CD8-positive, alpha-beta memory T cell (primary cell): ENCODE measurements at places on chromosomes 5 and 9. TPM values are rescaled to one million over a fixed set of nuclear protein-coding genes. Genes with fewer than 3 reads are reported as not detected.

KIF4B gene
- total RNA-seq: 0.09 TPM

- H3K4me3 ChIP-seq: no peak overlapping the region
- H3K27me3 ChIP-seq: no peaks in the 10 kb centered on the region
- DNase-seq: no peak
- H3K4me1 ChIP-seq: no peaks in the 10 kb centered on the region
These were observed 25.7 kb downstream of the SREK1IP1 start for GRCh38 chr5:64742821-64743220.

DNA sequence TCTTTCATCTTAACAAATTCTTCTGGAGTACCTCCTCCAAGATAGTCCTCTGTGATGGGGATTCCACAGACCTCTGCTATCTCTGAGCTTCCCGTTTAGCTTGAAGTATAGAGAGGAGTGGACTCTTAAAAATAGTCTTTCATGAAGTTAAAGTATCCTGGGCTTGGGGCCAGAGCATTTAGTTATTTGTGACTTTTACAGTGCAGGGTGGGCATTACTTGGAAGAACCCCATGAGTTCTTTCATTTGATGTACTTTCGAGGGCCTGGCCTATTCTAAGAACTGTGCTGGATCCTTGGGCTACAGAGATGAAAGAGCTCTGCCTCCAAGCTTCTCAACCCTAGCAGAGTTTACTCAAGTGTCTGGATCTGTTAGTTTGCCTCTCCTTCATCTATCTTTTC lies 131.5 kb downstream of the ZSWIM6 start:
- H3K27ac ChIP-seq: no peak overlapping the region
- H3K4me3 ChIP-seq: no peak overlapping the region
- no peaks in the 10 kb centered on the region for H3K4me1 ChIP-seq
- H3K27me3 ChIP-seq: no peaks in the 10 kb centered on the region
- H3K36me3 ChIP-seq: no peaks in the 10 kb centered on the region

MARCOL gene
- total RNA-seq: not detected

G3BP1 gene
- total RNA-seq: 371 TPM

CNTNAP3 gene
- not detected for total RNA-seq

DNA sequence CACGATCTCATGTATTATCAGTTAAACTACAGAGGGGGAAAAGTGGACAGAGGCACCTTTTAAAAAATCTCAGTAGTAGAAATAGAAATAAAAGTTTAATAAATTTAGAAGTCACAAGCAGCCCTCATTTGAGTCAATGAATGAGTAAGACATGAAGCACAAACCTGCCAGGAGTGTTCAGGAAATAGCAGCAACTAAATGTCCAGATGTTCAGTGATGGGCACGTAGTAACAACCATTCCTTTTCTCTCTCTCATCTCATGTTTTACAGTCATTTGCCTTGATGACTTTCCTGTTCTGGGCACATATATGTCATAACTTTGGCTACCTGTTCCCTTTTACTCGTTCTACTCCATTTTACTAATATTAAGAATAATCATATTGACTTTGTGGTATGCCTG lies 17.7 kb downstream of the ISOC1 start:
- H3K4me3 ChIP-seq: no peak overlapping the region
- H3K36me3 ChIP-seq: no peaks in the 10 kb centered on the region
- no peaks in the 10 kb centered on the region for H3K27me3 ChIP-seq
- H3K27ac ChIP-seq: no peak overlapping the region
- DNase-seq: no peak
- no peaks in the 10 kb centered on the region for H3K4me1 ChIP-seq

DNA sequence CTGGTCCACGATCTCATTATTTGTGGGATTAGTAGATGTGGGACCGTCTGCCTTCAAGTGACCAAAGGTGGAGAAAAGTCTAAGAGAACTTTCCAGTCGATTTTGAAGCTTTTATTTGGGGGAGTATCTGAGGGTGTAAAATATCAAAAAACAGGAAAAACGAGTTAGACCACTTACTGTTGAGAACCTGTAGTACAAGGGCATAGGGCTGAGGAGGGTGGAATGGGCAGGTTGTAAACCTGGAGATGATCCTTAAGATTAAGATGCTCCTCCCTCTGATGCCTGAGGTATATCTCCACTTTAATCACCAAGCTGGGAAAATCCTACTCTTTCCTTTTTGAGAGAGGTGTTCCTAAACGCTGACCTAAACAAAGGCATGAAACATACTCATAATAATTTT lies 32.0 kb upstream of the GTF2H2C start:
- no peaks in the 10 kb centered on the region for H3K36me3 ChIP-seq
- H3K27me3 ChIP-seq: peaks cover 5% of the 10 kb centered on the region
- DNase-seq: no peak
- H3K27ac ChIP-seq: no peak overlapping the region
- H3K4me1 ChIP-seq: no peaks in the 10 kb centered on the region
- no peak overlapping the region for H3K4me3 ChIP-seq

DNA sequence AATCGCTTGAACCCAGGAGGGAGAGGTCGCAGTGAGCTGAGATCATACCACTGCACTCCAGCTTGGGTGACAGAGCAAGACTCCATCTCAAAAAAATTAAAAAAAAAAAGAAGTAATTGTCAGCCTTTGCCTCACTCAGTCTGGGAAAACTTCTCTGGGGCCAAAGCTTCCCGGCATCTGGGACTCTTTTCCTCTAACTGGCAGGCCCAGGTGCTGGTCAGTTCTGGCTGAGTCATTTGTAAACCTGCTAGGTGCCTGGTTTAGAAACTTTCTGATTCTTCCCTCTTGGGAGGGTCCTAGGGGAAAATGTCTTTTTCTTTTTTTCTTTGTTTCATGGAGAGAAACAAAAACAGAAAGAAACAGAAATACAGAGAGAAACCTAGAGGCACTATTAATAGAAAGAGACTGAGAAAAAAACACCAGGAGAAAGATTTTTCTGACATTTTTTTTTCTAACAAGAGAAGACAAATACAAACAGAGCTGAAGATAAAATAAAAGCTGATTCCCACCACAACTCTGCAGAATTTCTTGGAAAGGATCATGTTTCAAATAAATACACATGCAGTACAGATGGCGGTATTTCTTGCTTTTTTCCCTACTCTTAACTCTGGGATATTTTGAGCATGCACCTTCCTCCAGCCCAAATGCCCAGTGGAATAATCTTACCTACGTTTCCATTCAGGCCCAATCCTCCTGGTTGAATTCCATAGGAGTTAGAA lies 22.1 kb upstream of the UBAP2 start:
- DNase-seq: no peak
- H3K27ac ChIP-seq: no peak overlapping the region
- no peaks in the 10 kb centered on the region for H3K36me3 ChIP-seq
- H3K4me3 ChIP-seq: no peak overlapping the region

DNA sequence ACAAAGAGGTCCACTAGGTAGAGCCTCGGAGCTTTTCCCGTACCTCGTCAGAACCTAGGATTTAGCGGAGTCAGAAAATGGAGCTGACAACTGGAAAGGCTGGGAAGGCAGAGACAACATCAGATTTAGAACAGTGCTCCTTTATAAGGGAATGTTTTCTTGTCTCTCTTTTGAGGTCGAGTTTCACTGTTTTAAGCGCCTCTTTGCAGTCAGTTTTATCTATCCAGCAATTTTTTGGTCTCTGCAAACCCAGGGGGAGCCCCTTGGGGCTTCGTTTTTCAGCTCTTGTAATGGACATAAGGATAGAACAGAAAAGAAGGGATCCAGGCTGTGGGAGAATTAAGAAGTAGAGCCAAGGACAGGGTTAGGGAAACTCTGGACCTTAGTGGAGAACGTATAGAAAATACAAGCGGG lies 80.5 kb downstream of the FNBP1 start:
- peaks cover 17% of the 10 kb centered on the region for H3K36me3 ChIP-seq
- DNase-seq: no peak
- H3K27ac ChIP-seq: peak overlapping the region; percentile 79
- no peaks in the 10 kb centered on the region for H3K27me3 ChIP-seq
- peak overlapping the region; percentile 76 for H3K4me3 ChIP-seq
- peaks cover 57% of the 10 kb centered on the region for H3K4me1 ChIP-seq

AP3S1 gene
- total RNA-seq: 62.1 TPM

DNA sequence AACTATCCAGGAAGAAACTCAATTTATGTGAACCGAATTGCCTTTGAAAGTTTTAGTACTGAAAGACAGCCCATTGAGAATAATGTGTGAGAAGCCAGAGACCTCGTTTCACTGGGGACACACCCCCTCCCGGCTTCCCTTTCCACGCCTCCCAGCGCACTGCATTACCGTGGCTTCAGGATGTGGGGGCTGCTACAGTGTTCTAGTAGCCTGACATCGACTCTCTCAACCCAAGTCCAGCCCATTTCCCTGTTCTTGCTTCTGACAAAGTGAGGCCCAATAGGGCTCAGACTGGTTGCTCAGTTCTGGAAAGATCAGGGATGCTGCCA lies 3.5 kb downstream of the PAX5 start:
- peaks cover 84% of the 10 kb centered on the region for H3K27me3 ChIP-seq
- DNase-seq: no peak
- H3K4me3 ChIP-seq: no peak overlapping the region
- H3K27ac ChIP-seq: no peak overlapping the region
- no peaks in the 10 kb centered on the region for H3K36me3 ChIP-seq

GRCh38 chr9:68777070-68777763 lies 72.2 kb downstream of the PIP5K1B start:
- DNase-seq: no peak
- H3K4me1 ChIP-seq: peaks cover 23% of the 10 kb centered on the region
- H3K27ac ChIP-seq: no peak overlapping the region
- no peaks in the 10 kb centered on the region for H3K27me3 ChIP-seq
- no peaks in the 10 kb centered on the region for H3K36me3 ChIP-seq

FCN2 gene
- not detected for total RNA-seq

NUDT2 gene
- total RNA-seq: 30.4 TPM

CTNND2 gene
- total RNA-seq: not detected

- H3K4me1 ChIP-seq: no peaks in the 10 kb centered on the region
- H3K36me3 ChIP-seq: no peaks in the 10 kb centered on the region
- H3K27ac ChIP-seq: no peak overlapping the region
- no peak for DNase-seq
- no peaks in the 10 kb centered on the region for H3K27me3 ChIP-seq
These were observed 49.0 kb upstream of the IRX4 start for GRCh38 chr5:1931604-1932231.

GRCh38 chr5:92179651-92180050 lies 796.5 kb upstream of the ARRDC3 start:
- no peak overlapping the region for H3K27ac ChIP-seq
- H3K4me3 ChIP-seq: no peak overlapping the region
- H3K36me3 ChIP-seq: no peaks in the 10 kb centered on the region
- H3K27me3 ChIP-seq: no peaks in the 10 kb centered on the region
- no peak for DNase-seq
- no peaks in the 10 kb centered on the region for H3K4me1 ChIP-seq

DNA sequence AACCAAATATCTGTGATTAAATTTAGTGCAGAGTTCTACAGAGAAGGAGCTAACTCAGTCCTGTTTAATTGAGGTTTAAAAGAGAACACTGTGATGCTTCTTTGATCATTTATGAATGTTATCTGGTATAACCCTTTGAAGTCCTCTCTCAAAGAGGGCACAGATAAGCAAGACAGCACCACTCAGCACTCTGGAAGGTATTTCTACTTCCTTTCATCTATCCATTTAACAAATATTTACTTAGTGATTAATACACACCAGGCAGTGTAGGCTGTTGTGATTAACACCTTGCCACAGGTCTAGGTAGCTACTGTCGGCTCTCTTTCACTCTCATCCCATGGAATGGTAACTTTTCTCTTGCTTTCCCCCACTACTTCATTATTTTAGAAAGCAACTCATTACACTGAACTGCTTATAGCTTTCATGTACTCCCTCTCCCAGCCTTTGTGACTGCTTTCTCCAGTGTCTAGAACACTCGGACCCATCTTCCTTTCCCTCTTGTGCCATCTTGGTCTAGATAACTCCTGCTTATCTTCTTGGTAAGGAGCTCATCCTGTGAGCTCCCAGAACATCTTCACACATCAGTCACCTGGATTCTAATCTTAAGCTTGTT lies 54.7 kb downstream of the GLDC start:
- H3K4me1 ChIP-seq: no peaks in the 10 kb centered on the region
- H3K4me3 ChIP-seq: no peak overlapping the region
- no peaks in the 10 kb centered on the region for H3K36me3 ChIP-seq
- H3K27ac ChIP-seq: no peak overlapping the region

DNA sequence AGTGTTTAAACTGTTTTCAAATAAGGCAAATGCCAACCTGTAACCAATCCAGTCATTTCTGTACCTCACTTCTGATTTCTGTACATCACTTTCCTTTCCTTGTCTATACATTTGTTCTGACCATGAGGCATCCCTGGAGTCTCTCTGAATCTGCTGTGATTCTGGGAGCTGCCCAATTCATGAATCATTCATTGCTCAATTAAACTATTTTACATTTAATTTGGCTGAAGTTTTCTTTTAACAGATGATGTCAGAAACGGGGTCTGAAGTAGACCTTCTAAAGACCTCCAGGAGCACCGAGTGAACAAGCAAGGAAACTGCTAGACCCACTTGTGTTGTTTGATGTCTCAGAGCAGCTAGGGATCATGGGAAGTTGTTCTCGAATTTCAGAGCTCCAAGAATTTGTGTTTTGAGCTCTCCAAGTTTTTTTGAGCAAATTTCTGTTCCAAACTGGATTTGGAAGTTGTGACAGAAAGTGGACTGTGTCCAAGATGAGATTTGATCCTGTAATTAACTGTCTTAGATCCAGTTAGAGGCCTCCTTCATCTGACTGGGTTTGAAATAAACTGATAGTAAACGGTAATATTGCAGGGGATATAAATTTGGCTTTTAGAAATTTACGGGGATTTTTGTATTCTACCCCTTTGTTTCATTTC lies 490.8 kb upstream of the ST8SIA4 start:
- no peak overlapping the region for H3K27ac ChIP-seq
- H3K27me3 ChIP-seq: no peaks in the 10 kb centered on the region
- H3K4me3 ChIP-seq: no peak overlapping the region
- no peak for DNase-seq
- H3K36me3 ChIP-seq: no peaks in the 10 kb centered on the region

GRCh38 chr5:124921694-124922093 lies 175.3 kb upstream of the ZNF608 start:
- no peaks in the 10 kb centered on the region for H3K36me3 ChIP-seq
- DNase-seq: no peak
- H3K4me1 ChIP-seq: no peaks in the 10 kb centered on the region
- no peak overlapping the region for H3K4me3 ChIP-seq

DNA sequence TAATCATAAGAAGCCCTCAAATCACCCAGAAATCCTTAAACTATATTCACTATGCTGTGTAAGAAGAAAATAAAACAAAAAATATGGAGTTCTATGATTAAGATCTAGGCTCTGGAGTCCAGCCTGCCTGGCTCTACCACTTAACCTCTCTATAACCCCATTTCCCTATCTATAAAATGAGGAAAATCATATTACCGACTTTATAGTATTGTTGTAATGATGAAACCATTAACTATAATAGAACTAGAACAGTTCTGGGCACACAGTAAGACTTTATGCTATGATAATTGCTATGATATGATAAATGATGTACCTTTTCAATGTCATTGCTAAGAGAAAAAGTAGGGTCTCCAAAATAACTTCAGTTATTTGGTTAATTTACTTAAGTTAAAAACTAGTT lies 40.3 kb downstream of the MPDZ start:
- H3K4me3 ChIP-seq: no peak overlapping the region
- H3K36me3 ChIP-seq: no peaks in the 10 kb centered on the region
- no peak for DNase-seq
- no peak overlapping the region for H3K27ac ChIP-seq

IL33 gene
- not detected for total RNA-seq
